ENCODE measurements at places on chromosomes 3 and 15. TPM values are rescaled to one million over a fixed set of nuclear protein-coding genes. Genes with fewer than 3 reads are reported as not detected.

Gene NLGN1
- total RNA-seq = not detected

Gene GOLGA8Q
- 0.08 TPM for total RNA-seq

Gene SERPINI2
- not detected for total RNA-seq

Gene ZFYVE19
- 18.5 TPM for total RNA-seq

Gene CPEB1
- 3.4 TPM for total RNA-seq

Gene MUC13
- total RNA-seq = 7.8 TPM

Gene SEMA6D
- total RNA-seq = not detected
